ENCODE measurements at places on chromosomes 7 and 10. TPM values are rescaled to one million over a fixed set of nuclear protein-coding genes. Genes with fewer than 3 reads are reported as not detected.

Gene CDNF
- 3.7 TPM for total RNA-seq

Gene ZP3
- 2.8 TPM for total RNA-seq

Gene PWWP2B
- total RNA-seq, result 9.1 TPM

Gene FKBP9
- 22.2 TPM for total RNA-seq

Gene PPP2R2D
- total RNA-seq, result 13.3 TPM

Gene EBLN1
- total RNA-seq, result not detected

Gene TMEM196
- total RNA-seq, result not detected

Gene SH2D4B
- total RNA-seq, result not detected

Gene RPEL1
- not detected for total RNA-seq

Gene CYP3A4
- total RNA-seq, result 1,280 TPM

Gene GNAT3
- not detected for total RNA-seq

Gene CALML5
- not detected for total RNA-seq

Gene TMEM130
- total RNA-seq, result not detected

Gene GPC2
- total RNA-seq, result not detected

Gene PGAM1
- 152 TPM for total RNA-seq

Gene LMOD2
- not detected for total RNA-seq

Gene ACTR3C
- 36.5 TPM for total RNA-seq

Gene OR6B1
- not detected for total RNA-seq

All from right lobe of liver (tissue), 6 donors.